ENCODE measurements at places on chromosomes 16 and 17.

- DNase-seq, result no peak
Observed at GRCh38 chr17:83151056-83151441, 71.6 kb downstream of the METRNL start.

- no peak for DNase-seq
Observed at GRCh38 chr17:27106982-27107360, 186.9 kb upstream of the WSB1 start.

GRCh38 chr16:29770250-29770929 is 7.7 kb upstream of the ZG16 start:
- DNase-seq, result peak; percentile 14

DNA sequence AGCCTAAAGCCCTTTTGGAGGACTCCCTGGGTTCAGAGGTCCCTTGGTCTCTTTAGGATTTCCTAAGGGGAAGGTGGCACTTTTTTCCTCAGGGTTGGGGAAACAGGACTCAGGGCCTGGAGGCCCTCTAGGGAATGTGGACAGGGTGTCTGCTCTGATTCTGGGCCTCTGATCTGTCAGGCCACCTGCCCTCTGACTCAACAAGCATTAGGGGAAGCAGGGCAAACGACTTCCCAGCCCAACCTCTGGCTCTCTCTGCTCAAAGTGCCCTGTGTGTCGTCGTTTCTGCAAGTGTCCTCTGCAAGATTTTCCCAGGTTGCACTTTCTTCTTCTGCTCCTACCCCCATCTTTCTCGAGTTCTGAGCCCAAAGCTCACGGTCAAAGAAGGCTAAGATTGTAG is 6.6 kb upstream of the IGFBP4 start:
- DNase-seq, result no peak

GRCh38 chr17:45441526-45442310 is 9.0 kb upstream of the ARHGAP27 start:
- DNase-seq, result no peak

All from NCI-H1092 treated with DMSO at 0.1 percent for 48 hours (cell line).